ENCODE measurements at places on chromosomes 3 and 15. TPM values are rescaled to one million over a fixed set of nuclear protein-coding genes. Genes with fewer than 3 reads are reported as not detected.

Gene PLCL2
- total RNA-seq: 35.2 TPM

Gene NANOGP8
- total RNA-seq: 0.39 TPM

DNA sequence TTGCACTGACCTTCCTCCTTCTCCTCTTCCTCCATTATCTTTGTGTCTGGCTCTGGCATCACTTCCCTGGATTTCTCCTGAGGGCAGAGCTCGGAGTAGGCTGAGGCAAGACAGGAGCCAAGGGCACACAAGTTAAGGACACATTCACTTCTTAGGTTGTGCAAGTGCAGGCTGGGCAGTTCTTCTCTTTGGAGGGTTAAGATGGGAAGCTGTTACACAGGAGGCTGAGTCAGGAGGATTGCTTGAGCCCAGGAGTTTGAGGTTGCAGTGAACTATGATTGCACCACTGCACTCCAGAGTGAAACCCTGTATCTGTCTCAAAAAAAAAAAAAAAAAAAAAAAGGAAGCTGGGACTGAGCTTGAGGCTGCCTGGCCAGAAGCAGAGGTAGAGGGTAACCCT, 176.2 kb upstream of the ANKRD28 start:
- DNase-seq: no peak

Gene LMAN1L
- 13.8 TPM for total RNA-seq

DNA sequence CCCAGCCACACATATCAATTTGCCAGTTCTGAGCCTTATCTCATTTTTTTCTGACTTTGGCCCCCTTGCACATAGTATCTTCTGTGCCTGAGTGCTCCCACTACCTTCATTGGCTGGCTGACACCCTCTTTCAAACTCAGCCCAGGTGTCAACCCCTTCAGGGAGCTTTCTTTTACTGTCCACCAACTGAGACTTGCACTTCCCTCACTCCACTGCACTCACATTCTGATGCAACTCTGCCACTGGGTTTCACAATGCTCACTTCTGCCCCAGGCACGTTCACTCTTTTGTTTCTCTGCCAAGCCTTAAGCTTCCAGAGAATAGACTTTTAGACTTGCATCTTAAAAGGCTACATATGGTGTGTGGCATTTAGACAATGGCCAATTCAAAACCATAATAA, 101.5 kb upstream of the CBLB start:
- DNase-seq: peak; percentile 63

DNA sequence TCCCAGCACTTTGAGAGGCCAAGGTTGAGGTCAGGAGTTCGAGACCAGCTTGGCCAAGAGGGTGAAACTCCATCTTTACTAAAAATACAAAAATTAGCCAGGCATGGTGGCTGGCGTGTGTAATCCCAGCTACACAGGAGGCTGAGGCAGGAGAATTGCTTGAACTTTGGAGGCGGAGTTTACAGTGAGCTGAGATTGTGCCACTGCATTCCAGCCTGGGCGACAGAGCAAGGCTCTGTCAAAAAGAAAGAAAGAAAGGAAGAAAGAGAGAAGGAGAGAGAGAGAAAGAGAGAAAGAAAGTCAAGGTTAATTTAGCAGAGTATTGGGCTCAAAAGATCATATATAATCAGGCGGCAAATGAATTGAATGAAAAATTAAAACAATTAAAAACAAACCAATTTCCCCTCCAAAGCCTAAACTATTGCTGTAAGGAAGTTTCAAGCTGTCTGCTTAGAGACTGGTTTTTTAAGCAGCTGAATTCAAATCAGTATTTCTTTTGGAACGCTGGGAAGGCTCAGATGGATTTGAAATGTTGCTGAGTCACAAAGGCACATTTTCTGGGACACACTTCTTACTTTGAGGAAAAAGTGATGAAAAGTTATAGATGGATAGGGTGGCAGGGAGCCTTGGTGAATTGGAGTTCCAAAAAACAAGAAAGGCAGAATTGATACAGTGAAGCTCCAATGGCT, 81.3 kb upstream of the BHLHE40 start:
- no peak for DNase-seq

DNA sequence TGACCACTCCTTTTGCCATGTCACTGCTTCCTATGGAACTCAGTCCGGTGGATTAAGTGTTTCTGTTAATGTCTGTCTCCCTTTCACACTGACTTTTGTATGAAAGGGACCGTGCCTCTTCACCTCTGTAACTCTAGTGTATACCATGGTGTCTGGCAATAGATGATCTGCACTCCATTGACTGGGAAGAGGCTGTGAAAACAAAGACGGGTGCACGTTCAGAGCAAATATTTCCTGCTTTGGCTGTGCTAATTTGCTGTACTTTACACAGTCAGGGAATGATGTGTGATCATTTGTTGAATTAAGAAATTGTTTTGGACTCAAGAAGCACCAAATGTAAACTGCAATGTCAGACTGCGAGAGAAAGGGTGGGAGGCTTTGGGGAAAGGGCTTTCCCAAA, 315.2 kb downstream of the RORA start:
- no peak for DNase-seq

Gene NXPE3
- 22.9 TPM for total RNA-seq

- no peak for DNase-seq
Observed at GRCh38 chr15:39539466-39539865, 41.4 kb upstream of the THBS1 start.

- DNase-seq: no peak
Observed at GRCh38 chr3:48430708-48431101, 819 bp upstream of the PLXNB1 start.

GRCh38 chr3:179726075-179726699, 73.3 kb downstream of the USP13 start:
- no peak for DNase-seq

Gene VIPR1
- total RNA-seq: 6.2 TPM

Gene PLSCR2
- not detected for total RNA-seq
